CD4-positive, alpha-beta memory T cell (primary cell): ENCODE measurements at places on chromosomes 6 and 20.
A peak's percentile ranks its signal among the peaks of the same experiment; 100 is the strongest.

DNA sequence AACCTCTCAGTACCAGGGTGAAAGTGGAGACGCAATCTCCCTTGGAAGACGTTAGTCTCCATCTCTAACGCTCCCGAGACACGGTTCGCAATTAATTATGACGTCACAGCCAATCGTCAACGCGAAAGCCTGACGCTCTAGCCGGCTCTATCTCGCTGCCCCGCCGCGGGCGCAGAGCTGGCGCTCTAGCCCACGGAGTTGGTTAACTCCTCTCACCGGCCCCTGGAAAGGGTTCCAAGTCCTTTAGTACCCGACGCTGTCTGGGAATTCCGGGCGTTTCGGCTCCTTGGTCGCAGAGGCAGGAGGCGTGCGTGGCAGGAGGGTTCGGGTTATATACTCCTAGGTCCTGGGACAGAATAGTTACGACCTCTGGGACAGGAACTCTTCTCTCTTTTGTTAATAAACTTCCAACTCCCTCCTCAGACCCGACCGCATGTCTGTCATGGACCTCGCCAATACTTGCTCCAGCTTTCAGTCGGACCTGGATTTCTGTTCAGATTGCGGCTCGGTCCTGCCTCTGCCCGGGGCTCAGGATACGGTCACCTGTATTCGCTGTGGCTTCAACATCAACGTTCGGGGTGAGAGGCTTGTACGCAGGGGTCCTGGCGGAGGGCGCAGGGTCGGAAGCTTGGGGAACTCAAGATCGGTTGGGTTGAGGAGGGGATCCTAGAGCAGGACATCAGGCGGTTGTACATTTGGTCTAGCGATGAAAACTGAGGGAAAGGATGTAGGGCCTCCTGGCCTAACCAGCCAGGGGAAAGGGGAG is at the start of gene POLR1H:
POLR1H (plus strand) TSS at position 174 of the 766 bp plus-strand sequence; CDS start at position 434, 260 bp downstream.
- DNase-seq = peak; percentile 93

- no peak for DNase-seq
These were observed 130.3 kb downstream of the OPRM1 start for GRCh38 chr6:154169193-154169847.

- DNase-seq = no peak
These were observed 227.0 kb upstream of the MARCKS start for GRCh38 chr6:113629975-113630737.

DNA sequence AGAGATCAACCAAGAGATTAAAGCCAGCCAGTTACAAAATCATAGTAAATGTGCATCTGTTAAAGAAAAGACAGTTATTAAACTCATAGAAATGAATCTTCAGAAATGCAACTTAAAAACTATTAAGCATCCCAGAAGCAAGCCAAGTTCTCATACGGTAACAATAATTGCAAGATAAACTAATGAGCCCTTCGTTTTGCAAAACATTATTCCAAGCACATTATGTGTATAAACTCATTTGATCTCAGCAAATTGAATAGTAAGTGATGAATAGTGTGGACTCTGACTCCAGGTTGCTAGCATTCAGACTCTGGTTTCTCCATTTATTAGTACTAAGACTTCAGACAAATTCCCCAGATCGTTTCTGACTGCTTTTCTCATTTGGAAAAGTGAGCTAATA is 85.2 kb downstream of the SNAP25 start:
- no peak for DNase-seq

DNA sequence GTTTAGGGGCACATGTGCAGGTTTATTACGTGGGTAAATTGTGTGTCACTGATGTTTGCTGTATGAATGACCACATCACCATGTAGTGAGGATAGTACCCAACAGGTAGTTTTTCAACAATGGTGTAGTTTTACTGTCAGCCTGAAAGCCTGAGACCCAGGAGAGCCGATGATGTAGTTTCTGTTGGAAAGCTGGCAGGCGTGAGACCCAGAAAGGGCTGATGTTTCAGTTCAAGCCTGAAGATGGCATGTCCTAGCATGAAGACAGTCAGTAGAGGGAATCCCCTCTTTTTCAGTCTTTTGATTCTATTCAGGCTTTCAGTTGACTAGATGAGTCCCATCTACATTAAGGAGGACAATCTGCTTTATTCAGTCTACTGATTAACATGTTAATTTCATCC is 96.7 kb downstream of the KLHL32 start:
- no peak for DNase-seq

- no peak for DNase-seq
These were observed 4.1 kb upstream of the ADRM1 start for GRCh38 chr20:62298577-62299249.

- no peak for DNase-seq
These were observed 102.5 kb downstream of the PAK5 start for GRCh38 chr20:9736373-9736772.

- DNase-seq = no peak
These were observed 124.8 kb downstream of the INSM1 start for GRCh38 chr20:20492521-20493332.

- DNase-seq = no peak
These were observed 7.5 kb downstream of the TP53TG5 start for GRCh38 chr20:45370571-45371160.

DNA sequence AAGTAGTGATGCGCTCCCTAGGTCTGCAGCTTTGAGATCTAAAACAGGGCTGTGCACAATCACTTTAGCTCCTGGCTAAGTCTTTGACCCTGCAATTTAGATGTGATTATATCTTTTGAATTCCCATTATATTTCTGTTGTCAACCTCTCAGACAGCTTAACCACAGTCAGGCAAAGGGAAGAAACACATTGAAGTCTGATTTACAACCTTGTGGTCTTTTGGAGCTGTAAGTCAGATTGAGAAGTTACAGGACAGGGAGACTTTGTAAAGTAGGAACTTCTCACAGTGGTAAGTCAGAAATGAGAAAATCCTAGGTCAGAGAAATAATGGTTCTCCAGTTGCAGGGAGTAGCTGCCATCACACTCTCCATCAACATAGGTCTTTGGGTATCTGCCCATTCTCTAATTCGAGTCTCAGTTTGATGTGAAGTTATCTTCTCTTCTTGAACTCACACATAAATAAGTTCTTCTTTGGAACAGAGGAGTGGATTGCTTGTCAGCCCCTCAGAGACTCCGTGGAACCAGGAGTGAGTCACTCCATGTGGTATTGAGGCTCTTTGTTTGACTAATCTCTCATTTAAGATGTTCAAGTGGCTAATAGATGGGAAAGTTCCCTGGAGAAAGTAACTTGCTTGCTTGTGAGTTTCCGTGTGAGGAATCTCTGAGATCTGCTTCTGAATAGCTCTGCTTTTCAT is 35.0 kb upstream of the SGK1 start:
- DNase-seq = no peak

DNA sequence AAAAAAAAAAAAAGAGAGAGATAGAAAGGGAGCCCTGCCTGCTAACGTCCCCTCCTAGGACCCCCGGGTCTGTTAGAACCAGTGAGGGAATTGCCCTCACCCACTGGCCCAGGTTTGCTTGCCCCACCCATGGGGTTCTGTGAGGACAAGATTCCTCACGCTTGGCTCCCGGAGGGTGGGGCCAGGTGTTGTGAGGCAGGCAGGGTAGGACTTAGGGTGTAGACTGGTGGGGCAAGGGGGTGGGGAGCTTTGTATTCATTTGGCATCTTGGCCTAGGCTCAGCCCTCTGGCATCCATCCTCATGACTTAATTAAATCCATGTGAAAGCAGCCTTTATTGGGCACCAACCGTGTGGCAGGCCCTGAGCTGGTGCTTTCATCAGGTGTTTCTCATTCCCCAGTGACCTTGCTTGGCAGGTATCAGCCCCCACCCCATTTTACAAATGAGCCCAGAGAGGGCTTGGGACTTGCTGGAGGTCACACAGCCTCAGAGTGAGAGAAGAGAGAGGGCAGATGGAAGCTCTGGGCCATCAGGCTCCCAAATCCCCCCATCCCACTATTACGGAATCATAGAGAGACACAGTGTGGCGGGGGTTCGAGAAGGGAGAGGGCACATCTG is 19.0 kb downstream of the RAB44 start:
- DNase-seq = no peak

- DNase-seq = no peak
These were observed 42.3 kb downstream of the GPR63 start for GRCh38 chr6:96794980-96795379.

- DNase-seq = no peak
These were observed 43.5 kb downstream of the OR2B6 start for GRCh38 chr6:28000351-28001045.

GRCh38 chr20:50525681-50526080 is 15.5 kb downstream of the PTPN1 start:
- no peak for DNase-seq

- no peak for DNase-seq
These were observed 31.4 kb upstream of the SIRPG start for GRCh38 chr20:1688886-1689538.

DNA sequence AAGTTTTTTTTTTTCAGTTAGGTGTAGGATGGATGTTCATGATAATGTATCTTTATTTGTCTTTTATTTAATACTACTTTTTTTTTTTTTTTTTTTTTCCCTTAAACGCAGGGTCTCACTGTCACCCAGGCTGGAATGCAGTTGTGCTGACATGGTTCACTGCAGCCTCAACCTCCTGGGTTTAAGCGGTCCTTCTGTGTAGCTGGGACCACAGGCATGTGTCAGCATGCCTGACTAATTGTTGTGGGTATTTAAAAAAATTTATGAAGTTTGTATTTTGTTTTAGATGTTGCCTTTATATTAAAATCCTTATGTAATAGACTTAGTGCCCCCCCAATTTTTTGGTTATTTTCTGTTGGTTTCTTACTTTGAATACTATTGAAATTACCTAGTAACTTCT is 42.6 kb downstream of the NCOA3 start:
- no peak for DNase-seq

- DNase-seq = no peak
These were observed 25.8 kb downstream of the HLA-C start for GRCh38 chr6:31246051-31246521.

DNA sequence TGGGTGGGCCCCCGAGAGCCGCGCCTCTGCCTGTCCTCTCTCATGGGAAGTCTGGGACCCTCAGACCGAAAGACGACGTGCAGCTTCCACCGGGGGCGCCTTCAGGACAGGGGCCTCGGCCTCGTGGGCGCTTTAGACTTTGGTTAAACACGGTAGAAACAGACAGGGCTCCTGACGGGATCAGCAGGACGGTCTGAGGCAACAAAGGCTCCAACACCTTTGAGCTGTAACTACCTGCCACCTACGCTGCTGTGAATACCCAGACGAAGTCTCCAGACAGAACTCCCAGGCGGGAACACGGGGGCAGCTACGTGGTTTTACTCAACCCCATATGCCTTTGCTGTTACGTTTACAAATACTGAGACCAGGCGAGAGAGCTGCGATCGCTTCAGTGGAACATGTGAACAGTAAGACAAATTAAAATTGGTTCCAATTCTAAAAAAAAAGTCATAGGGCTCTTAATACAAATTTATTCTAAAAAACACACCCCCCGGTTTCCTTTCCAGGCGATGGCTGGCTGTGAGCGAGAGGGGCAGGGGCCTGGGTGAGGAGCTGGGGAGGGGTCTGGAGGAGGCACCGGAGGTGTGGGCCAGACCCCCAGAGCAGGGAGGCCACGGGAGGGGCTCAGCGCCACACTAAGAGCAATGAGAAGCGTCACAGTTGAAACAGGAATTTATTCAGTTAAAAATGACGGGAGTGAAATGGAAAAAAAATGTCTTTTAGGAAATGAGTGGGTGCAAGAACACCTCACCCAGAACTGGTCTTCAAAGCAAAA is 453.2 kb downstream of the QKI start:
- DNase-seq = no peak

DNA sequence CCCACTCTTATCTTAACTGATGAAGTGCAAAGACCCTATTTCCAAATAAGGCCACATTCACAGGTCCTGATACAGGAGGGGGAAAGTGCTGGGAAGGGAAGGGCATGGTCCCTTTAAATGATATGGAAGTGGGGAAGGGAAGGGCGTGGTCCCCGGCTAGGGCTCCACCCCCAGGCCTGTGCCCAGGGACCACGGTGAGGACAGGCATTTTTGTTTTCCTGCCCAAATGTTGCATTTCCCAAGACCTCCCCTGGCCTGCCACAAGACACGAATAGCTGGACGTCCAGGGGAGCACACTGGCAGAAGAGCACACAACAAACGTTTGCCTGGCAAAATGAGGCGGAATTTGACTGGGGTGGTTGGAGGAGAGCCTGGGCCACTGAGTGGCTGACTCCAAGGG is 16.1 kb upstream of the HFE start:
- no peak for DNase-seq

GRCh38 chr6:19478273-19478672 is 358.9 kb upstream of the ID4 start:
- DNase-seq = no peak

GRCh38 chr6:106309766-106310373 is 15.7 kb downstream of the ATG5 start:
- DNase-seq = no peak

DNA sequence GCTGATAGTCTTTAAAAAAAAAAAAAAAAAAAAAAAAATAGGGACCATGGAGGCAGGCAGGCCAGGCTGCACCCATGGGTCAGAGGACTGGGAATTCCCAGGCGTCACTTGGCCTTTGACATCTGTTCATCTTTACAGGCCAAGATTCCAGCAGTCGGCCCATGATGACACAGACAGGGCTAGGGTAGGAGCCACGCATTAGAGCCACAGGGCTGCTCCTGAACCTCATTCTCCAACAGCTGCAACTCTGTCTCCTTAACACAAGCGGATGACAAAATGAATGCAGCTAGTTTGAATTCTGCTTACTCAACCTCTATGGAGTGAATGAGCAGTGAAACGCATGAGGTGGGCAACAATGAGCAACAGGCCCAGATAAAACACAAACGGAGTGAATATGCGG is 126.4 kb downstream of the LY86 start:
- DNase-seq = no peak

DNA sequence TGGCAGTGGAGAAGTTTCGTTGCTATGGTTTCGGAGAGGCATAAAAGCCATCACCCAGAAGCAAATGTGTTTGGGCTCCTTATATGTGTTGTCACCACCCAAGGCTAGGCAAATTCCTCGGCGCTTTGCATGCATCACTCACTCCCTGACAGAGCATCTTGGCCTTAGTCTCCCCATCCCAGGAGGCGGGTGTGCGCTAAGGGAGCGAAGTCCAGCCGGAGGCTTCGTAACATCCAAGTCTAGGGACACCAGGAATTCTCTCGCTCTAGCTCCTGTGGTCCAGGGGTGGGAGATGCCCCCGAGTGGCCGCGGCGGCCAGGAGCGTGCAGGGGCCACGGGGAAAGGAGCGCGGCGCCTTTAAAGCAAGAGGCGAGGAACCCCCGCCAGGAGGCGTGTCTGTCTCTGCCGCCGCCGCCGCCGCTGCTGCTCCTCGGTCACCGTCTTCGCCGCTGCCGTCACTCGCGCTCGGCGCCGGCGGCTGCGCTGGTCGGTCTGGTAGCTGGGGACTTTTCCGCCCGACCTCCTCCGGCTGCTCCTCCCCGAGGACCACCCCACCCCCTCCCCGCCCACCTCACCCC is at the start of gene GRIK2:
GRIK2 (plus strand) TSS at position 458 of the 578 bp plus-strand sequence.
- no peak for DNase-seq
